ENCODE measurements at places on chromosomes 3 and 15. TPM values are rescaled to one million over a fixed set of nuclear protein-coding genes. Genes with fewer than 3 reads are reported as not detected.

OR5AC2 gene
- not detected for total RNA-seq

CLDN16 gene
- total RNA-seq: not detected

ADAM10 gene
- total RNA-seq: 47.5 TPM

TGM4 gene
- not detected for total RNA-seq

SNTN gene
- not detected for total RNA-seq

DNA sequence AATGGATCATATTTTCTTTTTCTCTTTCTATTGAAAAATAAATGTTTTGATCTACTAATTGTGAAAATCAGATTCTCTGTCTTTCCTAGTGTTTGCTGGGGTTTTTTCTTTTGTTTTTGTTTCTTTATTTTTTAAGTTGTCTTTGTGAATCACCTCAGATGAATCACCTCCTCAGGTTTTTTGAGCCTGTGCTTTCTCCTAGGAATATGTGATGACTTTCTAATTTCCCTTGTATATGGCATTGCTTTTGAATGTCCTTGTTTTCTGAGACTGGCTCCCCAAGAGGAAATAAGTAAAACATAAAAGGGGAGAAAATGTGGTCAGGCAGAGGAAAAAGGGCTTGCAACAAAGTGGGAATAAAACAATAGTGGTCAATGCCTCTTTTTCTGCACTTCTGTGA, 750.0 kb downstream of the ZPLD1 start:
- H3K36me3 ChIP-seq: no peaks in the 10 kb centered on the region
- H3K4me3 ChIP-seq: no peak overlapping the region
- H3K4me1 ChIP-seq: no peaks in the 10 kb centered on the region

GRCh38 chr15:67164401-67164791, 90.1 kb downstream of the AAGAB start:
- H3K36me3 ChIP-seq: peaks cover 25% of the 10 kb centered on the region
- H3K4me3 ChIP-seq: no peak overlapping the region
- H3K4me1 ChIP-seq: peaks cover 22% of the 10 kb centered on the region
- no peaks in the 10 kb centered on the region for H3K27me3 ChIP-seq

GRCh38 chr3:124886168-124887056, 753 bp downstream of the ITGB5 start:
- peaks cover 39% of the 10 kb centered on the region for H3K4me1 ChIP-seq
- H3K36me3 ChIP-seq: no peaks in the 10 kb centered on the region

DNA sequence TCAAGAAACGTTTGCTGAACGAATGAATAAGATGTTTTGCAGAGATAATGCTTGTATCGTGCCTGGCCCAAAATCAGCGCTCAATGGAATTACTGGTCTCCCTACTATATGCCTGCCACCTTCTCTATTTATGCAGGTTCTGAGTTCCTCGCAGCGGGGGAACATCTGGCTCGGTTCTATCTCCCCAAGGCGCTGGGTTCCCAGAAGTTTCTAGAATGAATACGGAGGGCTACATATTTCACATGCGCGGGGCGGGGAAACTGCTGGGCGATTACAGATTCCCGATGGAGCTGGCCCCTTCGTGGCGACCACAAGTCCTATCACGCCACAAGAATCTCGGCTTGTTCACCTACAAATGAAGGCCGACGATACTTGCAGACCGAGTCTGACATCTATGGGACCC, 411 bp upstream of the EIF2B5 start:
- peaks cover 24% of the 10 kb centered on the region for H3K4me1 ChIP-seq
- peak overlapping the region; percentile 96 for H3K4me3 ChIP-seq
- H3K27me3 ChIP-seq: no peaks in the 10 kb centered on the region
- peak overlapping the region; percentile 91 for H3K27ac ChIP-seq
- peaks cover 6% of the 10 kb centered on the region for H3K36me3 ChIP-seq

DNA sequence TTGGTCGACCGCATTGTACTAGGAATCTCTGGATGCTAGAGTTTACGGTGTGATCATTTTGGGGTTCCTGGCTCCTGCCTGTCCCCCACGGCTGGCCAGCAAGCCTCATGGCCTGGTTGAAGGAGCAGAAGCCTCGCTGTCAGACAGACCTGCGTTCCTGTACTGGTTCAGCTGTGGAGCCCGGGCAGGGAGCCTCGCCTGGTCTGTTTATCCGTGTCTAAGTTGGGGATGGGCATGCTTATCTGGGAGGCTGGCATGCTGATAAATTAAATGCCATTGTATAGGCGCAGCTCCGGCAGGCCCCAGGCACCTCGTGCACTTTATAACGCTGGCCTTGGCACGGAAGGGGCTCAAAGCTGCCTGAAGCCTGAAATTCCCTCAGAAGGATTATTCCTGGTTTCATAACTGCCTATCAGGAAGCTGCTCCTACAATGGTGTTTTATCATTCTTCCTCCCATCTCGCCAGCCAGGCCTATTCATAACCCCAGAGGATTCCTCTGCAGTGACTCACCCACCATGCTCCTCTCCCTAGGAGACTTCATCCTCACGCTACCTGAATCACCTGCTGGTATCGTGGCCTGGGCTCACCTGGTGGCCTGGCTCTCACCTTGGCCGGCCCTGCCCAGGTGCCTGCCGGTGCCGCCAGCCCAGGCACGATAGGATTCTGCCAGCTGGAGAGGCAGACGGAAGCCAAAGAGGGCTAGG, 110.9 kb downstream of the ASB7 start:
- H3K4me3 ChIP-seq: no peak overlapping the region
- H3K27ac ChIP-seq: no peak overlapping the region
- H3K27me3 ChIP-seq: no peaks in the 10 kb centered on the region
- H3K36me3 ChIP-seq: no peaks in the 10 kb centered on the region

DNA sequence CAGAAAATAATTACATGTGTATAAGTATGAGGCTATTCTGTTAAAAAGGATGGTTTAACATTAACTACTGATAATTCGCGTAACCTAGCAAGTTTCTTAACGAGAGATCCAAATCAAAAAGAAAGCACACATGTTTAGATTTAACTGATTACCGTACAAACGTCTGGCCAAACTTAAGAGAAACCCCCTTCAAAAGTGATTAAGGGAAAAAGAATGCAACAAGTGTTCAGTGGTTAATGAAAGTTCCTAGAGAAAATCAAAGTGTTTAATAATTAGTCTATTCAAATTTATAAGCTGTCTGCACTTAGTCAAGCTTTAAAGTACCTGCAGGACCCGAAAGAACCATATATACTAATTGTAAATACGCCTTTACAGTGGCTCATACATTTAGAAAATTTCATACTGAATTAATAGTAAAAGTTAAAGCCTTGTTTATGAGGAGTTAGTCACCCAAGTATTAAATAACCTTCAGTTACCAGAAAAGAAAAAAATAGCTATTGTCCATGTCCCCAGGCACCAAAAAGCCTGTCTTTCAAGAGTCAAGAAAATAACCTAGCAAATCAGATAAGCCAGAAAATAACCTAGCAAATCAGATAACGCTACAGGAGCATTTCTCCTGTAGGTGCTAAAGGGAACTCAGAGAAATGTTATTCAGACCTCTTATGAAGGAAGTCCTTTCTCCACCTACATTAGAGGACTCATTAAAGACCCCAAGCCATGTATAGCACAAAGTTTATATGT, 34.6 kb downstream of the ZNF589 start:
- no peak for DNase-seq
- H3K27ac ChIP-seq: no peak overlapping the region
- H3K36me3 ChIP-seq: no peaks in the 10 kb centered on the region

DNA sequence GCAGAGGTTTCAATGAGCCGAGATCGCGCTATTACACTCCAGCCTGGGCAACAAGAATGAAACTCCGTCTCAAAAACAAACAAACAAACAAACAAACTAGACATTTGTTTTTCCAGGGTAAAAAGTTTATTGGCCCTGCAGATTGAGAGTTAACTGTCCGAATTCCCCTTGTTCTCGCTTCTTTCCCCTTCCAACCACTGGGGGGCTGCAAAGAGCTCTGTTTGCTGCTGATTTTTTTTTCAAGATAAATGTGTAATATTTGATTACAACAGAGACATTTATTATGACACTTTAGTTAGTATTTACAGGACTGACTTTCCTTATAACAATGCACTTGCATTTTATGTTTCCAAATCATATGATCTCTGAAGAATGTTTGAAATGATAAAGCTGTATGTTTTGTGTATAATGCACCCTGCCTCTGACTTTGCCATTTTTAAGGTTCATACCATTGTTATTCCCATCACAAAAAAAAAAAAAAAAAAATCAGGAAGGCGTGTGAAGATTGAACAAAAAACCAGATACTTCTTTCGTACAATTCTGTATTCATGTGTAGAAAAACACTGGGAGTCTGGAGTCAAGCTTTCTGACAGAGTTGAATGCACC, 2.8 kb downstream of the CLSTN2 start:
- H3K27me3 ChIP-seq: no peaks in the 10 kb centered on the region
- peak; percentile 81 for DNase-seq
- H3K4me1 ChIP-seq: peaks cover 24% of the 10 kb centered on the region
- H3K27ac ChIP-seq: no peak overlapping the region
- no peak overlapping the region for H3K4me3 ChIP-seq

DNA sequence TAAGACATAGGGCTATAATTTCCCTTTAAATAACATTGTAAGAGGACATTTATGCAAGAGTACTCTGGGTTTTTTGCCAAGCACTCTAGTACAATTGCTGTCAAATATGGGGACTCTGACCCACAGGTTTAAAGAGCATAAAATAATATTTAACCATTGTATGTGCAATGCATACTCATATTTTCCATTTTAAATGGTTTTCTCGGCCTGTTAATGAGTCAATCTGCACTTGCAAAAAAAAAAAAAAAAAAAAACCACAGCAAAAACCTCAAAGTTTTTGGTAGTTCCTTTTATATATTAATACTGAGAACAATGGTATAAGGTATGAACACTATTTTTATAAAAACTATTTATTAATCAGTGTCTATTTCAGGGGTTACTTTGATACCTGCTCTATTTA, 304.0 kb upstream of the CBLB start:
- no peaks in the 10 kb centered on the region for H3K36me3 ChIP-seq
- H3K27me3 ChIP-seq: no peaks in the 10 kb centered on the region
- no peak for DNase-seq
- no peak overlapping the region for H3K27ac ChIP-seq

GRCh38 chr3:105821433-105821832, 47.4 kb downstream of the CBLB start:
- no peak overlapping the region for H3K27ac ChIP-seq
- no peaks in the 10 kb centered on the region for H3K27me3 ChIP-seq
- H3K4me3 ChIP-seq: no peak overlapping the region
- peaks cover 7% of the 10 kb centered on the region for H3K36me3 ChIP-seq
- no peak for DNase-seq

DNA sequence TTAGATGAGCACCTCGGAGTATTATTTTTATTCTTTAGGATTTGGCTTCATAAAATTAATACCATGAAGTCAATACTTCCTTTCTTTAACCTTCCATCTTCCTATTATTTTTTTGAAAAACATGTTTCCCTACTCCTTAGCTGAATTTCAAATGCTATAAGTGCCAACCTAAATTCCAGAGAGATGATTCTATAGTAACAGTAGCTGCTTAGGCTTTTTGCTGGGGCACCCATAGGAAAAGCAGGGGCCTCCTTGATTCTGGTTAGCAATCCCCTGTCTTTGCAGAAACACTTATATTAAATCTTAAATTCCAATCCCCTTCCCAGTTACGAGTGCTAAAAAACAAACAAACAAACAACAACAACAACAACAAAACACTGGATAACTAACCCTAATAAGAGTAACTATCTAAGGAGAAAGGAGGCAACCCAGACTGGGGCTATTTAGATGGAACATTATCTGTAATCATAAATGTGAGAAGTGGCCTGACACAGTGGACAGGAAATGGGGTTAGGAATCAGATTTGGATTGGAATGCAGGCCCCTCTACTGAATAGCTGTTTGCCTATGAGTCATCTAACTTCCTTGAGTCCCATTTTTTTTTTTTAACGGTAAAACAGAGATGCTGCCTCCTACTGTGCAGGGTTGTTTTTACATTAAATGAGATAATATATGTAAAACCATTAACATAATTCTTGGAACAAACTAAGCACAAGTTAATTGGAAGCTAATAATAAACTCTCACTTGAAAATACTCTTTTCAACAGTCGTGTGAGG, 148.1 kb downstream of the WDR72 start:
- H3K27ac ChIP-seq: no peak overlapping the region
- no peaks in the 10 kb centered on the region for H3K27me3 ChIP-seq
- no peaks in the 10 kb centered on the region for H3K4me1 ChIP-seq
- no peak overlapping the region for H3K4me3 ChIP-seq
- no peaks in the 10 kb centered on the region for H3K36me3 ChIP-seq

GRCh38 chr15:69612112-69612511, 159.5 kb downstream of the RPLP1 start:
- H3K36me3 ChIP-seq: no peaks in the 10 kb centered on the region
- H3K27ac ChIP-seq: no peak overlapping the region
- no peaks in the 10 kb centered on the region for H3K27me3 ChIP-seq

DNA sequence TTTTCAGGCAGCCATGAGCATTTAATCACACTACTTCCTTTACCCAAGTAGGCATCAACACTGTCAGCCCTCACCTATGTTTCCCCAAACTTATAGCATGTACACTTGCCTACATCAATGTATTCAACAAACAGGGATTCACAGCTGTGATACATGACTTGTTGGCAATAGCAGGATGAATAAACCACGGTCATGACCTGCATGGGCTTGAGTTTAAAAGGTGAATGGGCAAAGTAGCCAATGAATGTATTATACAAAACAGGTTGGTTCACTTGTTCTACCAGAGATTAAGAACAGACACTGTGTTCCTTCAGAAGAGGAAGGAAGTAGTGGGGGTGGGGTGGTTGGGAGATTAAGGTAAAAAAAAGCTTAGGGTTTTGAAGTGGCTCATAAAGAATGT, 861.9 kb upstream of the SEMA6D start:
- no peak for DNase-seq
- no peaks in the 10 kb centered on the region for H3K27me3 ChIP-seq
- H3K4me3 ChIP-seq: no peak overlapping the region
- no peaks in the 10 kb centered on the region for H3K36me3 ChIP-seq

DNA sequence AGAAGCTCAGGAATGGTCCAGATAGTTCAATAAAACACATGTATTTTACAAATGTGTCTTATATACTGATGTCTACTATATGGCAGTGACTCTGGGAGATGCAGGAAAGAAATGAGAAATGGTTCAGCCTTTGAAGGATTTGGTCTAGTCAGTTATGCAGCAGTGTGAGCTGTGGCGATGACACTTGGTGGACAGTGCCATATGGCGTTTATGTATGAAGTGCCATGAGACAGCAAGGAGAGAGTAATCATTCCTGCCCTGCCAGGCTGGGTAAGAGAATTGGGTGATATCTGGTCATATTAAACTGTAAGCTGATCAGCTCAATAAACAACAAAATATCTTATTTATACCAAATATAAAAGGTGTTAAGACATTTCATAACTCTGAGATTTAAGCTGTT, 47.6 kb upstream of the ANP32A start:
- H3K27me3 ChIP-seq: no peaks in the 10 kb centered on the region
- no peak for DNase-seq
- no peak overlapping the region for H3K4me3 ChIP-seq
- no peak overlapping the region for H3K27ac ChIP-seq
- H3K36me3 ChIP-seq: no peaks in the 10 kb centered on the region

- H3K27me3 ChIP-seq: no peaks in the 10 kb centered on the region
- DNase-seq: no peak
- H3K36me3 ChIP-seq: no peaks in the 10 kb centered on the region
- no peak overlapping the region for H3K27ac ChIP-seq
- H3K4me1 ChIP-seq: peaks cover 5% of the 10 kb centered on the region
Observed at GRCh38 chr15:86892774-86893449, 813.2 kb downstream of the AGBL1 start.
